Activated CD4-positive, alpha-beta memory T cell treated with anti-CD3 and anti-CD28 coated beads for 36 hours (primary cell): ENCODE measurements at places on chromosomes 6 and 20. TPM values are rescaled to one million over a fixed set of nuclear protein-coding genes. Genes with fewer than 3 reads are reported as not detected.
A peak's percentile ranks its signal among the peaks of the same experiment; 100 is the strongest.

DNA sequence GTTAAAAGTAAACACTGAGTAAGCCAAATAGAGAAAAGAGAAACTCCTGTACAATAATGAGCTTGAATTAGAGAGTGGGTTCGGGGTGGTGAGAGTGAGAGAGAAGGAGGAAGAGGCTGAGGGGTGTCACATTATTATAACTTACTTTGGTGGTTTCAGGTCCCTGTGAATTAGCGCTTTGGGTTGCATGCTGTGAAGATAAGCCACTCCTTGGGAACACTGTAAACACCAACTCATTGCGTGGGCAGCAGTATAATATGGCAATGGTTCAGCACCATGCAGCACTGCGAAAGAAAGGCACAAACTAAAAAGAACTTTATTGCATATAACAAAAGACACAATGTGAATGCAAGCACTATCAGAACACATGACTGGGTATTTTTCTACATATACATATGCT lies 26.9 kb downstream of the MAP3K7 start:
- DNase-seq, result no peak

GRCh38 chr20:50356962-50357782 lies 153.0 kb upstream of the PTPN1 start:
- no peak for DNase-seq

GRCh38 chr6:142879076-142879475 lies 65.9 kb downstream of the HIVEP2 start:
- DNase-seq, result no peak

DNA sequence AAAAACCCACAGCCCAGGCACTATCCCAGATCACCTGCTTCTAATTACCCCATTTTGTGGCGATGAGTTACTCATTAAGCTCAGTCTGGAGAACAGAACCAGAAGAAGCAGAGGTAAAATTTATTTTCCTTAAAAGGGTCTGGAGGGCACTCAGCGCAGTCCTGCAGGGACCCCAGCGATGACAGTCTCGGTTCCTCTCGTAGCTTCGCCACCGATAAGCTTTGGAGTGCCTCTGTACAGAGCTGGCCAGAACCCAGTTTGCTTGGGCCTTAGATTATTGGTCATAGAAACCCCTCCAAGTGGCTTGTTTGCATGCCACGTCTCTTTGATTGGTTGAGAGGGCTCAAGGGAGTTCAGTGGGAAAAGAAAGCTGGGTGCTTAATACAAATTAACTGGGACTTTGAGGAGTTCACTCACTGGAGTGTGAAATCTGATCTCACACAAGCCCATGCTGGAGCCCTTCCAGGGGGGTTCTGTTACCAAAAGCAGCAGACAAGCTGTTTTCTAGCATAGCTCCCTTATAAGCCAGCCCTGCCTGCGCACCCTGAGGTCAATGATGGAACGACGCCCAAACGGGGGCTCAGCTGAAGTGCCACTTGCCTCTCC lies 158.5 kb upstream of the ARID1B start:
- DNase-seq, result no peak

DNA sequence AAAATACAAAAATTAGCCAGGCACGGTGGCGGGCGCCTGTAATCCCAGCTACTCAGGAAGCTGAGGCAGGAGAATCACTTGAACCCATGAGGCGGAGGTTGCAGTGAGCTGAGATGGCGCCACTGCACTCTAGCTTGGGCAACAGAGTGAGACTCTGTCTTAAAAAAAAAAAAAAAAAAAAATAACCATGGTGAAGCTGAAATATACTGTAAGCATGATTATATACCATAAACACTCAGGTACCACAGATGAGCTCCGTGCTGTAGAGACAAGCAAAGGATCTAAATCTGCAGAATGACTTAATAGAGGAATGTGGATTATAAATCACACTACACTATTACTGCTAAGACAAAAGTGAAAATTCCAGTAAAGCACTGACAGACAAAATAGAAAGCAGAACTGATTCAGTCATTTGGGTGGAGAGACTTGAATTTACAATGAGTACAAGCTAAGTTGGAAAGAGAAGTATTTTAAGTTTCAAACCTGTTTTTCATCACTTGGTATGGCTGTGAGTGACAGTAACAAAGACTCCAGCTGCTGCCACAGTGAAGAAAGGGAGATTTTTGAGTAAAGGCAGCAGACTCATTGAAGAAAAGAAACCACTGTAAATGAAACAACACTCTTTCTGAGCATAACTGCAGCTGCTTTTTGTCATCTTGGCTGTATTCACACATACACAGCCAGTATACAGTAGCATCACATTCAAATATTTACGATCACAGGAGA lies 322.1 kb downstream of the RNGTT start:
- no peak for DNase-seq

DNA sequence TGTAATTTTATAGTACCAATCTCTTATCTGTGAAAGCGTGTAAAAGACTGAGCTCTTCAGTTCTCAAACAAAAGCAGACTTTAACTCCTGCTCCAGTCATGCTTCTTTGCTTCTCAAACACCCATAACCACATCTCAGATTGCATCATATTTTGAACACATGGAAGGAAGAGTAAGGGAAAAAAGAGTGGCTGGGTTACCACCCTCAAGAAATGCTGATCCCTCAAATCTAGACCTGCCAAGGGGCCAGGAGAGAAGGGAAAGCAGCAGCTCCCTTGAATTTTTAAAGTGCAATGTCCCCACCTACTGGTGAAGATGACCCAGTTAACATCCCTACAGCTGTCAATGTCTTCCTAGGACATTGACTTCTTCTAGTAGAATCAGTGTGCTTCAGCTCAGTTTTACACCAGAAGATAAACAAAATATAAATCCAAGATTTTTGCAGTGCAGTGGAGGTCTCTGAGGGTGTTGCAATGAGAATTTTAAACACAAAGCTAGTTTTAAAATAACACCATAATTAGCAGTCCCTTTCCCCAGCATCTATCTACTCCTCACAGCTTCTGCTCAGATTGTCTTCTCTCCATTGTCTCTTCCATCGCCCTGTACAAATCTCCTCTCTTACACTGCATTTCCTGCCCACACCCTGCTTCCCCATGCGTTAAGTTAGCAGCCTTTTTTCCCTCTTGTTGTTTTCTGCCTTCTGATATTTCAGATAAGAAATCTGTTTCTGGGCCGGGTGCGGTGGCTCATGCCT lies 22.6 kb upstream of the HLA-DQB2 start:
- peak; percentile 21 for DNase-seq

DNA sequence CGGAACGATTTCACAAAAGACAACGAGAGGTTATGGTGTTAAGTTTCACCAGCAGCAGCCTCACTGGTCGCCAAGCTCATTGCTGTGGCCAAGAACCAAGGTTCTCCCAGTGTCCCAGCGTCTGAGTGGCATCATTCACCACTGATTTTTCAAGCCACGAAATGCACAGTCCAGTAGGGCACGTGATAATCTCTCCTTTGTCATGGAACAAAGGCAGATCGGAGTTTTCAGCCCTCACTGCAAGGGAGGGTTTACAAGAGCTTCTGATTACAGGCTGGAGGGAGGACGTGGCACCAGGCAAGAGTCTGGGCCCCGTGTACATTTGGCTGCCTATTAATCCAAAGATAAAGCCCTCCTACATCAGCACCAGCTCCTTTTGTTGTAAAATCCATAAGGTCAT lies 2.0 kb downstream of the CD24 start:
- DNase-seq, result no peak

- no peak for DNase-seq
Observed at GRCh38 chr20:10119336-10119735, 84.5 kb downstream of the ANKEF1 start.

GRCh38 chr6:11208267-11208666 lies 24.2 kb downstream of the NEDD9 start:
- peak; percentile 39 for DNase-seq

DNA sequence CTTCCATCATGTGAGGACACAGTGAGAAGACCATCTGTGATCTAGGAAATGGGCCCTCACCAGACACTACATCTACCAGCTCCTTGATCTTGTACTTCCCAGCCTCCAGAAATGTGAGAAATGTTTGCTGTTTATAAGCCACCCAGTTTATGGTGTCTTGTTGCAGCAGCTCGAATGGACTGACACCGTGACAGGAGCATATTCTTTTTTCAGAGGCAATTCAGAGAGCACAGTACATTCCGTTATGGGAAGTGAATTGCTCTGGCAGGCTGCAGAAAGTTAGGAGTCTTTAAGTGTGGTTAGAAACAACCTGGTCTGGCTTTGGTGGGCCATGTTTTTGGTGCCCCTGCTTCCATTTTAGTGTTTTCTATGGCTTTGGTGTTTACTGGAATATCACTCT lies 75.1 kb downstream of the FIG4 start:
- no peak for DNase-seq

DNA sequence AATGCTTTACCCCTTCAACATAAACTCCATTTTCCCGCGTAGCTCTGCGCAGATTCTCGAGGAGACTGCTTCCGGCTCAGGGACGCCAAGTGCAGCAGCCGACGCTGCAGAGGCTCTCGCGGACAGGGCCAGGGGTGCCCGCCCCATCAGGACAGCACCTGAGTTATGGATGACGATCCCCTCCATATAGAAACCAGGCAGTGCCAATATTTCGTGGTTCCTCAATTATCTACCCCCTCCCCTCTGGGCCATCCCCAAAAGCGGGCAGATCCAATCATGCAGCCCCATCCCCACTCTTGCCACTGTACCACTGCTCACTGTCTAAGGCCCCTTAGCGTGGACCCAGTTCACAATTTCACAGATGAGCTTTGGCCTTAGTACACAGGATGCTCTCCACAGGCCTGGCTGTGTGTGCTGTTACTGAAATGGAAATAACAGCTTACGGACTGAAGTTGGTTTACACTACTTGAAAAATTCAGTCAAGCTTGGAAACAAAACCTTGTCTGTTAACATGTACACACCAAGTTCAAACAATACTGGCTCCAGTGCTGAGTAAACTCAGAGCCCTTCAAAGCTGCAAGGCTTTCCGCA lies 74.5 kb downstream of the DACT2 start:
- DNase-seq, result no peak

DNA sequence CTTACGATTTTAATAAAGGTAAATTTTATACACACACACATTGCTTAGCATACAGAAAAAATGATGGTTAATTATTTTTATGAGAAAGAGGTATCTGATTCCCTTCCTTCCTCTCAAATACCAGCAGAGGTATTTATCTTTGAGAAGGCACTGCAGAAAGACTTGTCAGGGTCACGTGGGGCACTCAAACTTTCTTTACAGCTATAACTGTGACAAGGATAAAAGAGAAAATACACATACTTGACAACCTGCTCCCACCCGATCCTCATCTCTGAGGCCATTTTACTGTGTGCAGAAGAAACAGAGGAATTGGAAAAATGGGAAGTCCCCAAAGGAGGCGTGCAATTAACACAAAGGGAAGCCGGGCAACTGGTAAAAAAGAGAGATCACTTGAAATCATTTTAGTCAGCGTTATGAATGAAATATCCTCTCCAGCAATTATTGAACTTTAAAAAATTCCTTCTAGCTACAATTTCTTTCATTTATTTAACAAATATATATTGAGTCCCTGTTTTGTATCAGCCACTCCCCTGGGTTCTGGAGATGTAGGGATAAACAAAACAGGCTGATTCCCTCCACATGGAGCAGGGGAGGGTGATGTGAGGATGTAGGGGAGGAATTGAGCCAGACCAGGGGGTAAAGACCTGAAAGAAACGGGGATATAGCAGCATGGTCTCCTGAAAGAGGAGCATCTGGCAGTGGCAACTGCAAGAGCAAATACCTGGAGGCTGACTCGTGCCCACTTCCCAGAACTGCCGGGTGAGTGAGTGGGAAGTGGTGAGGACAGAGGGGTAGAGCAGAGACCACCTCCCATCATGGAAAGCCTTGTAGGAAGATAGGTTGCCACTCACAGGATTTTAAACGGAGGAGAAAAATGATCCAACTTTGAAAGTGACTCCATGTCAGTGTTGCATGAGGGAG lies 510.3 kb downstream of the KIF16B start:
- DNase-seq, result no peak

DNA sequence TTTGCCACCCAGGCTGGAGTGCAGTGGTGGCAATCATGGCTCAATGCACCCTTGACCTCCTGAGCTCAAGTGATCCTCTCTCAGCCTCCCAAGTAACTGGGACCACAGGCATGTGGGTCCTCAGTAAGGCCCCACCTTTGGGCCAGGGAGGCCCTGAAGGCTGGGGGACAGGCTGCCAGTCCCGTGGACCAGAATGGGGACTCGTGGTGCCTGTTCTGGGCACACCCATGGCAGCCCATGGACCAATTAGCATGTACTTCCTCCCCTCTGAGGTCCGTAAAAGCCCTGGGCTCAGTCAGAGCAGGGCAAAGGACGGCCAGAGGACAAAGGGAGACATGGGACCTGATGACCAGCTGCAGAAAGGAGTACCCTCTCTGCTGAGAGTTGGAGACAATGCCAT lies 1590.8 kb downstream of the KHDRBS2 start:
- DNase-seq, result no peak

- DNase-seq, result no peak
Observed at GRCh38 chr6:162785632-162786242, 58.0 kb downstream of the PACRG start.

GRCh38 chr6:149366267-149366921 lies 33.7 kb upstream of the SUMO4 start:
- no peak for DNase-seq

GRCh38 chr6:15327271-15327670 lies 81.4 kb downstream of the JARID2 start:
- peak; percentile 66 for DNase-seq

GRCh38 chr20:25318471-25319240 lies 70.8 kb downstream of the PYGB start:
- no peak for DNase-seq

- DNase-seq, result no peak
Observed at GRCh38 chr6:30295837-30296236, 30.9 kb upstream of the TRIM39 start.

GRCh38 chr6:10429638-10430427 lies 15.0 kb upstream of the TFAP2A start:
- no peak for DNase-seq

DNA sequence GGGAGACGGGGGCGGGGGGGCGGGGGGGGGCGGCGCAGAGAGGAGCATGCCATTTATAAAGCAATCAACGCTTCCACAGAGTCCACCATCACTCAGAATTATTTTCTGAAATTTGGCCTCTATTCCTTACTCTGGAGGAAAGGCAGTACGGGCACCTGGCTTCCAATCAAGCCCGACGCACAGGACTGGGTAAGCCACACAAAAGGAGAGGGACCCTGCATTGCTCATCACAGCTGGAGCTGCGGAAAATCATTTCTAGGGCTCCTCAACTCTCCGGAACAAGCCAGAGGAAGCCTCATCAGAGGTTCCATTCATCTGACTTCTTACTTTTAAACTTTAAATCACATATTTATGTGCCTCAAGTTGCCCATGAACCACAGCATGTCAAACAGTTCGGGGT lies 55.9 kb downstream of the TTI1 start:
- no peak for DNase-seq

GRCh38 chr6:71537717-71538116 lies 249.1 kb downstream of the OGFRL1 start:
- no peak for DNase-seq

The SMPDL3A gene
- 0.17 TPM for total RNA-seq

The C6orf15 gene
- not detected for total RNA-seq

The PDYN gene
- total RNA-seq, result not detected

The GGTLC1 gene
- total RNA-seq, result not detected

The CST3 gene
- total RNA-seq, result 0.26 TPM

The TBCC gene
- 17.3 TPM for total RNA-seq

The PRL gene
- not detected for total RNA-seq

The RBM12 gene
- total RNA-seq, result 110 TPM

The TNXB gene
- 5.2 TPM for total RNA-seq
